ENCODE measurements at places on chromosomes 1 and 21.

- peak; percentile 41 for DNase-seq
Observed at GRCh38 chr1:19484338-19484797, 971 bp downstream of the CAPZB start.

DNA sequence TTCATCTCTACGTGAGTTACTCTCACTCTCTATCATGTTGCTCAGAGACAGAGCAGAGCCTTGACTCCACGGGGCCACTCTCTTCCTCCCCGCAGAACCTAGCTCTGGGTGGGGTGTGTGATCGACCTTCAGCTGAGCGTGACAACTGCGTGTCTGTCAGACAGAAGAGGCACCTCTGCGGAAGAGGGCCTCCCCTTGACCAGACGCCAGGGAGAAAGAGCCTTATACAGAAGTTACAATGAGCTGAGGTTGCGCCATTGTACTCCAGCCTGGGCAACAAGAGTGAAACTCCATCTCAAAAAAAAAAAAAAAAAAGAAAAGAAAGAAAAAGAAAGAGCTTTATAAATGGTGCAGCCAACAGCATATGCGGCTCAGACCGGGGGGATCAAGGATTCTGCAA is 22.9 kb downstream of the SYT2 start:
- no peak for DNase-seq

- DNase-seq = no peak
Observed at GRCh38 chr1:115447672-115448071, 109.6 kb upstream of the NGF start.

DNA sequence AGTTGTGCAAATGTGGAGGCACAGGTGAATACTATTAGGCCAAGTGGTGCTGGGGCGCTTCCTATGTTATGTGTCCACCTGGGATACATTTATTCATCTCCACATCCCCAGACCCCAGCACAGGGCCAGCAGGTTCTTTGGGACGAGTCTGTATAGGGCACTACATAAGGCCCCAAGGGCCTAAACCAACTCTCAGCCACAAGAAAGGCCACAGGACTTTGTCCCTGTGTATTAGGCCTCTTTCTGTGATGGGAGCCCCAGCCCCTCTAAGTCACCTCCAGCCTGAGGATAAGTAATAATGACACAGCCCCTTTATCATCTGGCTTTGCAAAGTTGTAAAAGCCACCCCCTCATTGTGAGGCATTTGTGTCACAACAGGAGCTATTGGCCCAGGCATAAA is 79.2 kb upstream of the CD1D start:
- DNase-seq = no peak

DNA sequence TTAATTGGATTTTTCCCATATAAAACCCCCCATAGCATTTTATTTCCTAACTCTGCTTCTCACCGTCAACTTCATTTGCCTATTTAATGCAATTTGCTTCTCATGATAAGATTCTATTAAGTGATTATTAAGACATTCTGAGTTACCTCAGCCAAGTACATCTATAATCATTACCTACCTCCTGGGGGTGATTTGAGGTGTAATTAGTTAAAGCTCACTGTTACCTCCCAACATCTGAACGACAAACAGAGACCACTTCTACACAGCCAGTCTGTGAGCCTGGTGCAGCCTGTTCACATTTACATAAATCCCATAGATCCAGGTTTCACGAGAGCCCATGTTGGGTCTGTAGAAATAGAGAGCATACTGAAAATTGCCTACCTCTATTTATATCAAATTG is 65.7 kb upstream of the SSX2IP start:
- DNase-seq = no peak

DNA sequence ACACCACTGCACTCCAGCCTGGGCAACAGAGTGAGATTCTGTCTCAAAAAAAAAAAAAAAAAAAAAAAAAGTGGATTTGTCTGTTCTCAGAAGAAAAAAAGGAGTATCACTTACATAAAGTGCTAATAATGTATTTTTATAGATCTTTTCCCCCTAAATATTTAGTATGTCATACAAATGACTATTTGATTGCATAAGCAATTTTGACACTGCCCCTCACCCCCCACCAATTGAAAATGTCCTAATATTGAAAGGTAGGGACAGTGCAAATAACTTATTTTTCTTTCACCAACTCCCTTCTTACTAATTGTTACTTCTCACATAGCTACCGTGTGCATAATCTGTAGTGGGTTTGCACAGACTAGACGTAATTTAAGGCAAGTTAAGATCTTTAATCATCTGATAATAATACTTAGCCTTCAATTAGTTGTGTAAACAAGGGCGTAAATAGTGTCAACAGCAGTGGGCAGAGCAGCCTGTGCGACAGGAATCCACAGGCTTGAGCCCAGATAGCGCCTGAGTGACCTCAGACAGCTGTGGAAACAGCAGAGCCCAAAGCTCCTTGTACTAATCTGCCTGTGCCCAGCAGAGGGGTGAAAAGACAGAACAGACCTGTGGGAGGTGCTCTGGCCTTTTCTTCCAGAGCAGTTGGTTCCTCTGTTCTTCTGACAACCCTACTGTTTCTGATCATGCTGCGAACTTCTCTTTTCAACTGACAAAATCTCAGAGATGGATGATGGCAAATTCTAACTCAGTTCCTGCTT is 4.5 kb upstream of the IER5 start:
- DNase-seq = no peak

GRCh38 chr1:182811975-182812722 is 22.6 kb downstream of the NPL start:
- no peak for DNase-seq

- no peak for DNase-seq
Observed at GRCh38 chr21:36606983-36607325, 92.0 kb upstream of the SIM2 start.

GRCh38 chr1:52867087-52867863 is 24.7 kb downstream of the ZYG11A start:
- no peak for DNase-seq

- DNase-seq = peak; percentile 87
Observed at GRCh38 chr1:9724706-9725476, 73.4 kb downstream of the PIK3CD start.

GRCh38 chr1:53526451-53527101 is 67.4 kb downstream of the DMRTB1 start:
- DNase-seq = peak; percentile 86

- no peak for DNase-seq
Observed at GRCh38 chr1:17895986-17896385, 140.9 kb downstream of the ACTL8 start.

DNA sequence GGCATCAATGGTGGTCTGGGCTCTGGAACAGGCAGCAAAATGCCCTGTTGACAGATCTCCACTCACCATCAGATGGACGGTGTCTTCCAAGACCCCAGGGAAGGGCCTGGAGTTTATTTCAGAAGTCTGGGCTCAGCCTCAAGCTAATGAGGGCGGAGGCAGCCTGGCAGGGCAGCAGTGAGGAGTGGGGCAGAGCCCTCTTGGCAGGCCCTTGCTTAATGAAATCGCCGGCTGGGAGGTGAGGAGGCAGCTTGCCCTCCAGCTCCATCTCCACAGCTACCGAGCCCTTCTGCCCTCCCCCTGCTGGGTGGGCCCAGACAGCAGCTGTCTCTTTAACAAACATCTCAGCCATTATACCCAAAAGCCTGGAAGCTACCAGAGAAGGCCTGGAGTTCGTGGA is 22.0 kb upstream of the GRIK3 start:
- no peak for DNase-seq

- peak; percentile 39 for DNase-seq
Observed at GRCh38 chr1:43973981-43974442, 748 bp upstream of the ATP6V0B start.

- DNase-seq = no peak
Observed at GRCh38 chr1:224730965-224731364, 114.8 kb downstream of the CNIH3 start.

DNA sequence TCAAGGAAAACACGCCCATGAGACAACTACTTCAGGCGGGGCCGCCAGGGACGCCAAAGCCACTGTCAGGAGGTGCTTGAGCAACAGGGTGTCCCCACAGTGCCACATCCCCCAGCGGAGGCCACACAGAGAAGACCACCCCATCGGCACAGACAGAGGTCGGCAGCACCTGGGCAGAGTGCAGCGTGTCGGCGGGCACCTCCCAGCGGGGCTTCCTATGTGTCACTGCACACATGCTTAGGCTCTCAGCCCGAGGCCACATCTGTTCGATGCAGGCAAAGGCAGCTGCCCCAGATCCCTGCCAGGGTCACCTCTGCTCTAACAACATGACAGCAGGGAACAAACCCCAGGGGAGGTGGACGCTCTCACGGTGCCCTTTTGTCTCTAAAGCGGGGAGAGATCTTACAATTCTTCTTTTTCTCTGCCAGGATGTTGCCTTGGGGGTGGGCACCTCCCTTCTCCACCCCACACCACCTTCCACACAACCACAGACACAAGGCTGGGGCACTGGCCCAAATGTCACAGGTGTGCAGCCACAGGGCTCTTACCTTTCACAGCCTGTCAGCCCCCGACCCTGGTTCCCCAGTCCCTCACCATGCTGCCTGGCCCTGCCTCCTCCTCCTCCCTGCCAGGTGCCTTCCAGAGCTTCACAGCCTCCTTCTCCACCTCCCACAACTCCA is 4.2 kb downstream of the KRTAP10-8 start:
- no peak for DNase-seq

GRCh38 chr1:175155473-175155856 is 37.1 kb downstream of the KIAA0040 start:
- no peak for DNase-seq

DNA sequence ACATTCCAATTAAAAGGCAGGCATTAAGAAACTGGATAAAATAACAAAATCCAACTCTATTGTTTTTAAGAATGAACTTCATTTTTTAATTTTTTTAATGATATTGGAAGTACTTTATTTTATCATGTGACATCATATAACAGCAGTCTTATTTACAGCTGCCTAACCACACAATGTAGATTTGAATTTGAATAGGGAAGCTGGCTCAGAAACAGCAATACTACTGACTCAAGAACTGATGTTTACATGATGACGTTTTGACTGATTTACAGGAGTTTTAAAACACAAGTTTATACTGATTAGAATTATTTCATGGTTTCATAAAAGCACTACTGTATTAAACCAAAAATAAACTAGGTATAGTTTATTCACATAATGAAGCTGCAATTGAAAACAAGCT is 348.7 kb upstream of the NR5A2 start:
- DNase-seq = no peak

GRCh38 chr1:179021873-179022272 is 3.8 kb upstream of the FAM20B start:
- DNase-seq = peak; percentile 56

- peak; percentile 39 for DNase-seq
Observed at GRCh38 chr1:157496121-157496526, 56.2 kb downstream of the FCRL5 start.

DNA sequence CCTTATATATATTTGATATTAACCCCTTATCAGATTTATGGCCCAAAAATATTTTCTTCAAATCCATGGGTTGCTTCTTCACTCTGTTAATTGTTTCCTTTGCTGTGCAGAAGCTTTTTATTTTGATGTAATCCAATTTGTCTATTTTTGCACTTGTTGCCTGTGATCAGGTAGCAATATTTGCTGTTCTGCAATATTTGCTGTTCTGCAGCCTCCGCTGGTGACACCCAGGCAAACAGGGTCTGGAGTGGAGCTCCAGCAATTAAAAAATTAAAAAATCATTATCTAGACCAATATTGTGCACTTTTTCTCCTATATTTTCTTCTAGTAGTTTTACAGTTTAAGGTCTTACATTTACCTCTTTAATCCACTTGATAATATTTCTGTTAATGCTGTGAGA is 564.5 kb downstream of the DPYD start:
- DNase-seq = no peak

GRCh38 chr1:36248250-36248894 is 24.1 kb downstream of the THRAP3 start:
- peak; percentile 37 for DNase-seq

DNA sequence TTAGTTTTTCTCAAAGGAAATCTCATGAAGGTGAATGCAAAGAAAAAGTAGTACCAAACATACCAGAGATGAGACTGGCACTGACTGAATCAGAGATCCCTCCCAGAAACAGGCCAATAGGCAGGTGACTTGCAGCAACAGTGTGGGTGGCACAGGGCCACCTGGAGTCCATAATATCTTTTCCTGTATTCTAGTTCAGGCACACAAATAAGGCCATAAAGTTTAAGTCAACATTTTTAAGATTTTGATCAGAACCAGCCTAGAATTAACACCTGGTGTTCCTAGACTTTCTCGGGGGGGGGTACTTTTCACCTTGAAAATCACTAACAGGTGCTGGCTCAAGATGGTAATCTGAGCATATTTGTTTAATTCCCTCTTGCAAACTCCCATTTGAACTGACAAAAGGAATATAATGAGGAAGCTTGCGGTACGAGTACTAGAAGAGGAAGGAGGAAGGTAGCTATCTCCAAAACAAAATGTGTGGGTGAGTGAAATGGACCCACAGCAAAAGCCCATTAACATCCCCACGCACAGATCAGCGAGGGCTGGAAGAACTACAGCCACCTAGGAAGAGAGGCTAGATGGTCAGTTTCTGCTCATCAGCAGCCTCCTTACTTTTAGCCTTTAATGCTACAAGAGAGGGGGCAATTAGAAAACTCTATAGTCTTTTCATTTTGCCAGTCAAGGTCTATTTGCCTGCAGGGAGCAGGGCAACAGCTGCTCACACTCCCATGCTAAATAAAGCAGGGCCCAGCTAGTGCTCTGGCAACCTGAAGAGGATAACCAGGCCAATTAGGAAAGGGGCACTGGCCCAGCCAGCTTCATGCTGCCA is 18.9 kb downstream of the SDE2 start:
- no peak for DNase-seq

GRCh38 chr1:179586107-179586823 is 5.4 kb upstream of the TDRD5 start:
- DNase-seq = peak; percentile 36

DNA sequence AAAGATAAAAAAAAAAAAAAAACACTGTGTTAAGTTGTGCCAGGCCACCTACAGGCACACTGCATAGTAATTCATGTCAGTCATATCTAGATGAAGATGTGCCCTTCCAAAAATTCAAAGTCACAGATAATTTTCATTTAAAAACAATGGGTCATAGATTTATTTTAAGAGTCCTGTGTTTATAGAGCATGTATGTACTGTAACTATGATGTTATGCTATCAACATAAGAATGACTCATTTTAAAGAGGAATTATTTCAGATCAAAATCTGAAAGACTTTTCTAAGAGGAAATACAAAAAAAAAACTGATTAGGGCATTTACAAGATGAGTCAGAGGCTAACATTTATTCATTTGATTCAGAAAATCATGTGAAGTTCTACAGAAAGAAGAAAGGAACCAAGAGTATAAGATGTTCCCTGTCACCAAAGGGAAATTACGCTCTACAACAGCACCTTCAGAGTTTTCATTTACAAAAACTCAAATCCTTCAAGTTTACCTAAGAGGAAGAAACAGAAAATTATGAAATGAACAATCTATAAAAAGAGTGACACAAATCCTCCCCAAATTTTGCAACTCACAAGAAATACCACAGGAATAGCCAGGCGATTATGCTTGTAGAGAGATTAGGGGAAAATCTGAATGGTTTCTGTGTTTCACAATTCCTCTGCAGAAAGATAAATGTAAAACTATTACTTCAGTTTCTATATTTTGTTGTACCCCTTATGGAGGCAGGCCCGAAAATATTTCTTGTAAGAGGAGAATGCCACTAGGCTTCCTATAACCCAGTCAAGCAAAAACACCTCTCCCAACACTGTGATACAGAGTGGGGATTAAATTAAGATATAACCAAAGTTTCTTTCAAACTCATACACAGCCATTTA is 13.8 kb downstream of the TP53BP2 start:
- DNase-seq = peak; percentile 32

GRCh38 chr21:32300117-32300681 is 1.5 kb downstream of the MRAP start:
- no peak for DNase-seq
